ENCODE measurements at places on chromosomes 2 and 18. TPM values are rescaled to one million over a fixed set of nuclear protein-coding genes. Genes with fewer than 3 reads are reported as not detected.

The MYL12A gene
- total RNA-seq = 1,045 TPM

The CPS1 gene
- total RNA-seq = 0.48 TPM

The ACKR3 gene
- total RNA-seq = 5.4 TPM

The FAM124B gene
- 0.73 TPM for total RNA-seq

The TUBB8B gene
- not detected for total RNA-seq

The TGFA gene
- total RNA-seq = 0.07 TPM

The B4GALT6 gene
- 1.1 TPM for total RNA-seq

The NAT8 gene
- total RNA-seq = not detected

The CYP1B1 gene
- total RNA-seq = 15.4 TPM

The BCL2 gene
- total RNA-seq = 113 TPM

DNA sequence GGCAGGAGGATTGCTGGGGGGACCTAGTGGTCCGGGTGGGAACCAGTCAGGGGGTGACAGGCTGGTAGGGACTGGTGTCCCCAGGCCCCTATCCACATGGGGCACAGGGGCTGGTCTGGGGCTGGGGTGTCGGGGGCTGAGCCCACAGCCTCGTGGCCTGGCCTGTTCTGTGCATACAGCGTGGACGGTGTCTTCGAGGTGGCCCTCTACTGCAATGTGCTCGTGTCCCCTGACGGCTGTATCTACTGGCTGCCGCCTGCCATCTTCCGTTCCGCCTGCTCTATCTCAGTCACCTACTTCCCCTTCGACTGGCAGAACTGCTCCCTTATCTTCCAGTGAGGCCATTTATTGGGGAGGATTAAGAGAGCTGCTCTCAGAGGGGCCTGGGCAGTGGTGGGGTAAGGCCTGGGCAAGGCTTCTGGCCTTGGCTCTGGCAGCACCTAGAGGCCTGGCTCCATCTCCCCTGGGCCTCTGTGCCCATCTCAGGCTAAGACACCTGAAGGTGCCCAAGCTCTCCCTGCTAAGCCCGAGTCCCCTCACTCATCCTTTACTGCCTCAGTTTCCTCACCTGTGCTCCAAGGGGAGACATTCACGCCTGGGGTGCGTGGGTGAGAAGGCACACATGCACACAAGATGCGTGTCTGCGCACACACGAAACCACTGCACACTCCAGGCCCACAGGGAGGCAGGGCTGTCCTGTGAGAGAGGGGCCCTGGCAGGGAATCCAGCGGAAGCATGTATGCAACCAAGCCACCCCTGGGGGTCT, 1.9 kb downstream of the CHRNG start:
- H3K4me1 ChIP-seq = peaks cover 10% of the 10 kb centered on the region
- H3K27ac ChIP-seq = no peak overlapping the region
- no peak overlapping the region for H3K4me3 ChIP-seq
- peaks cover 5% of the 10 kb centered on the region for H3K27me3 ChIP-seq

DNA sequence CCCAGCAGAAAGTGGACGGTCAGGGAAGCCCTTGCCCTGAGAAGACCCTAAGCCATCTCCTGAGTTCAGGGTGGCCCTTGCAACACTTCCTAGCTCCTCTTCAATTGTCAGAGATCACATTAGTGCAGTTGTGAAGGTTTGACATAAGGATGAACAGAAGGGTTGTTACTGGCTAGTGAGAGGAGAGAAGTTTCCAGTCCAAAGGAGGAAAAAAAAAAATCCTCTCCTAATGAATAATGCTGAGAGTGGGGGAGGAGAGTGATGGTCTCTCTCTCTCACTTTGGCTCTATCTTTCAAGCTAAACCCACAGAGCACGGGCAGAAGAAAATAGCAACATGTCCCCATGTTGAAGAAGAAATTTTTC, 819.9 kb downstream of the BCL11A start:
- H3K36me3 ChIP-seq = no peaks in the 10 kb centered on the region
- H3K27ac ChIP-seq = no peak overlapping the region
- no peaks in the 10 kb centered on the region for H3K27me3 ChIP-seq
- DNase-seq = no peak
- no peaks in the 10 kb centered on the region for H3K4me1 ChIP-seq
- no peak overlapping the region for H3K4me3 ChIP-seq

DNA sequence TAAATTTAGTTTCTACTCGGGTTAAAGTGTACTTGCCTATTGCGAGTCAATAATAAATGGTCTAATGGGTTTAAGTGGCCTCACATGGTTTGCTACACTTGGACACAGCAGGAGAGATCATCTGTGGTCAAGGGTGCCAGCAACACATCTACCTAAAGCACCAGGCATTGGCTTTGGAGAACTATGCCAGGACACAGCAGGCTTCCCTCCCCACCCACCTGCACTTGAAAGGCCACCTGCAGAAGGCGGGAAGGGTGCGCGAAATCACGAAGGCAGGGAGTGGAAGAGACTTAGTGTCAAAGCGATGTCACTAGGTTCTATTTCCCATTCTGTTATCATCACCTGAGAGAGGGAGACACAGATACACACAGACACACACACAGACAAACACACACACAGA, 44.5 kb downstream of the MYT1L start:
- no peaks in the 10 kb centered on the region for H3K27me3 ChIP-seq
- H3K4me1 ChIP-seq = no peaks in the 10 kb centered on the region
- H3K4me3 ChIP-seq = no peak overlapping the region
- H3K27ac ChIP-seq = no peak overlapping the region

GRCh38 chr2:96251721-96252292, 14.0 kb downstream of the TMEM127 start:
- H3K27me3 ChIP-seq = no peaks in the 10 kb centered on the region
- H3K36me3 ChIP-seq = peaks cover 45% of the 10 kb centered on the region
- no peak overlapping the region for H3K4me3 ChIP-seq

DNA sequence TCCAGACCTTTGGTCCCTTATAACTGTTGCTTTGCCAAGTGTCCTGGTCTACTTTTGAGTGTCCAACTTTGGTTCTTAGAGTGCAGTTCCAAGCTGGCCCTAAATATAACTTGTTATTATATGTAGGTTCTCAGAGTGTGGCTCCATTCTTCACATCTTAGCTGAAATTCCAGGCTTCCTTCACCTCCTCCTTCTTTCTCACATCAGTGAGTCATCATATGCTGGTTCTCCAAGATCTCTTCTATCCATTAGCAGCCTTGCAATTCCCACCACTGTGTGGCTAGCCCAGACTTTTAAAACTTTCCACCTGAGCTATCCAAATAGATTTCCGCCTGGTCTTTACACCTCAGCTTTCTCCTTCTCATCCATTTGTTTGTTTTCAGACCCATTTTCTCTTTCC, 12.6 kb upstream of the CXCR4 start:
- no peak overlapping the region for H3K4me3 ChIP-seq
- peak overlapping the region; percentile 97 for H3K27ac ChIP-seq
- H3K4me1 ChIP-seq = peaks cover 88% of the 10 kb centered on the region
- peaks cover 13% of the 10 kb centered on the region for H3K27me3 ChIP-seq
- no peak for DNase-seq
- H3K36me3 ChIP-seq = peaks cover 13% of the 10 kb centered on the region

GRCh38 chr2:163474889-163475288, 260.9 kb downstream of the FIGN start:
- no peak overlapping the region for H3K4me3 ChIP-seq
- no peaks in the 10 kb centered on the region for H3K27me3 ChIP-seq
- H3K27ac ChIP-seq = no peak overlapping the region
- DNase-seq = no peak
- no peaks in the 10 kb centered on the region for H3K36me3 ChIP-seq

DNA sequence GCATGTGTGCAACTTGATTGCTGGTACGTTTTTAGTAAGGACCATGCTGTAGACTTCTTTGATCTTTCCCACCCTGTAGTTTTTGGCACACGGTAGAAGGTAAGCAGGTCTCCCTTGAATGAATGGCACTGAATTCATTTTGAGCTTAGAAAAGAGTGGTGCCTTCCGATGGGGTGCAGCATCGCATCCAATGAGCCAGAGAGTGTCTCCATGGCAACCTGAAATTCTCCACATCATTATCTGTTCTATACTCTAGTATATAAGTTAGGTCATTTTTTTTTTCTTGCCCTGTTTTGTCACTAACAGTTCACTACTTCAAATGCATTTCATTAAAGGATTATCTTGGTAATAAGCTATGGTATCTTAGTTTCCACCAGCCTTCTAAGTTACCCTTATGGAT, 81.2 kb upstream of the REV1 start:
- no peak overlapping the region for H3K27ac ChIP-seq
- DNase-seq = no peak

DNA sequence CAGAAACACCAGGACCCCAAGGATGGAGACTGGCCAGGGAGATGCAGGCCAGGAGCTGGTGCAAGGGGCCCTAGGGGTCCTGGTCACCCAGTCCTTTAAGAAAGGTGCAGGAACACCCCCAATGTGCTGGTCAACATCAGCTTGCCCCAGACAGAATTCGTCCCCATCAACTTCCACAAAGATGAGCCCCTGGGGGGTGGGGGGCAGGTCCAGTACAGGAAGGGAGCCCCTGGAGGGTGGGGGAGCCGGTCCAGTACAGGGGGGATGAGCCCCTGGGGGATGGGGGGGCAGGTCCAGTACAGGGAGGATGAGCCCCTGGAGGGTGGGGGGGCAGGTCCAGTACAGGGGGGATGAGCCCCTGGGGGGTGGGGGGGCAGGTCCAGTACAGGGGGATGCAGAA, 160.7 kb upstream of the SALL3 start:
- H3K36me3 ChIP-seq = no peaks in the 10 kb centered on the region
- H3K4me3 ChIP-seq = no peak overlapping the region
- DNase-seq = no peak
- no peaks in the 10 kb centered on the region for H3K27me3 ChIP-seq

DNA sequence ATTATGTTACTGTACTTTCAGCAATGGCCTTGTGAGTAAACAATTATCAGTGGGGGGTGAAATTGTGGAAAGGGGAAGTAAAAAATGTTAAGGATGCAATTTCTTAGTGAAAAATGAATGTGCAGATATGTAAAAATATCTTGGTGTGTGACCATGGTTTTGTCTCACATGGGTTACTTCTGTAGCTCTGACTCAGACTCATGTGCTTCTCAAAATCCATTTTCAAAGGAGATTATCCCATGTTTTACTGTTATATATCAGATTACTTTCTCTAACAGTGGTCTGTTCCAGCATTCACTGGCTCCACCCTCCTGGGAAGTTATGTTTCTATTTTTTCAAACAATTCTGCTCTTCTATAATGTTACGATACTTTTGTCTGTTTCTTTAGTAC, 298.2 kb upstream of the COL3A1 start:
- no peaks in the 10 kb centered on the region for H3K36me3 ChIP-seq
- no peak overlapping the region for H3K27ac ChIP-seq
- no peak for DNase-seq
- no peaks in the 10 kb centered on the region for H3K27me3 ChIP-seq
- no peaks in the 10 kb centered on the region for H3K4me1 ChIP-seq
- H3K4me3 ChIP-seq = no peak overlapping the region

- DNase-seq = peak; percentile 47
- H3K27ac ChIP-seq = peak overlapping the region; percentile 97
- peaks cover 46% of the 10 kb centered on the region for H3K36me3 ChIP-seq
- H3K4me1 ChIP-seq = peaks cover 44% of the 10 kb centered on the region
Measured at GRCh38 chr18:2656237-2656980, 883 bp downstream of the SMCHD1 start.

DNA sequence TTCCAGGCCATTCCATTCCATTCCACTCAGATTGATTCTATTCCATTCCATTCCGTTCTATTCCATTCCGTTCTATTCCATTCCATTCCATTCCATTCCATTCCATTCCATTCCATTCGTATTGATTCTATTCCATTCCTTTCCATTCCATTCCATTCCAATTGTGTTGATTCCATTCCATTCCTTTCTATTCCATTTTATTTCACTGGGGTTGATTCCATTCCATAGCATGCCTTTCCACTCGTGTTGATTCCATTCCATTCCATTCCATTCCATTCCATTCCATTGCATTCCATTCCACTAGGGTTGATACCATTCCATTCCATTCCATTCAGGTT, 1142.3 kb downstream of the RPIA start:
- no peaks in the 10 kb centered on the region for H3K4me1 ChIP-seq
- DNase-seq = no peak
- no peaks in the 10 kb centered on the region for H3K27me3 ChIP-seq
- no peak overlapping the region for H3K4me3 ChIP-seq
- peaks cover 33% of the 10 kb centered on the region for H3K36me3 ChIP-seq
- H3K27ac ChIP-seq = no peak overlapping the region

- no peak for DNase-seq
- peaks cover 8% of the 10 kb centered on the region for H3K27me3 ChIP-seq
- H3K27ac ChIP-seq = no peak overlapping the region
- H3K36me3 ChIP-seq = no peaks in the 10 kb centered on the region
Measured at GRCh38 chr2:94987074-94988020, 38.2 kb upstream of the MAL start.

DNA sequence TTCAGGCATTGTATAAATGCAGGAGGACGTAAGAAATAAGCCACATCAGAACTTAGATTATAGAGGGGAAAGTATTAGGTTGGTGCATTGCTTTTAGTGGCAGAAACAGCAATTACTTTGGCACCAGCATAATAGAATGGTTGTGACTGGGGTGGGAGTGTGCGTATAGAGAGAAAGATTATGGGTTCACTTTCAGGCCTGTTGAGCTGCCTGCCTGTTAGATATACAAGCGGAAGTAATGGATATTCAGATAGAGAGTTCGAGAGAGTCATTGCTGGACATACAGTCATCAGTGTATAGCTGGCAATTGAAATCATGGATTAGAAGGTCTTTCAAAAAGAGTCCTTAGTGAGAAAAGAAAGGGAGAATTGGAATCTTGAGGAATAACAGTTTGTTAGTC, 139.2 kb upstream of the MYO3B start:
- DNase-seq = no peak
- H3K27ac ChIP-seq = no peak overlapping the region
- no peaks in the 10 kb centered on the region for H3K27me3 ChIP-seq
- H3K4me3 ChIP-seq = no peak overlapping the region

GRCh38 chr2:233546101-233546500, 20.5 kb downstream of the USP40 start:
- H3K4me1 ChIP-seq = peaks cover 13% of the 10 kb centered on the region
- no peaks in the 10 kb centered on the region for H3K27me3 ChIP-seq
- peaks cover 1% of the 10 kb centered on the region for H3K36me3 ChIP-seq
- no peak overlapping the region for H3K4me3 ChIP-seq
- H3K27ac ChIP-seq = no peak overlapping the region
- DNase-seq = no peak

DNA sequence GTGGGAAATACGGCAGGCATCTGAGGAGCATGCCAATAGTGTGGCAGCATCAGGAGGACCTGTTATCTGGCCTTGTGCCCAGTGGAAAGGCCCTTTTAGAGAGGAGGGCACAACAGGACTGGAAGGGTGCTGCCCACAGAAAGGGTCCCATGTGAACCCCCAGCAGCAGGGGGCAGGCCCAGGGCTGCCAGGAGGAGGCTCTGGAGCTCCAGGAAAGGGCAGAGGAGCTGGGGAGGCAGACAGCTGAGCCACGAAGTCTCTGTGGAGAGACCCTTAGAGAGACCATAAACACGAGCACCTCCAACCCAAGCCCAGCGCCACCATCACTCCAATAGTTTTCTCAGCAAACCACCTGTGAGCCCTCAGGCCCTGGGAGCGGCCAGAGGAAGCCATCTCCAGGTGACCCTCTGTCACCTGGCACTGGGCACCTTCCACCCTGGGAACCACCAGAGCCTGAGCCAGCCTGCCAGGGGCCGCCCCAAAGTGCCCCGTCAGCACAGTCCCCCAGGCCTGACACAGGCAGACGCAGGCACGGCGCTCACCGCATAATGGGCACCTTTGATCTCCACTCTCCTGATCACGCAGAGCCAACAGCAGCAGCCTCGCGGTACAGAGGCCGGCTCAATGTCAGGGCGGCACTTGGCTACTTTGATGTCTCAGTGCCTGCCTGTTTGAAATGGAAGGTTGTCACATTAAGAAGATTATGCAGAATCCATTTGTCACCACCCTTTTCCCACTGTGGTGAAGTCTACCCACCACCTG, 162.5 kb upstream of the RAB6C start:
- no peak overlapping the region for H3K27ac ChIP-seq
- H3K36me3 ChIP-seq = no peaks in the 10 kb centered on the region
- no peaks in the 10 kb centered on the region for H3K27me3 ChIP-seq
- no peak overlapping the region for H3K4me3 ChIP-seq
- DNase-seq = no peak
